SK-N-MC (cell line): ENCODE measurements at places on chromosomes 7 and 10.

- DNase-seq: no peak
Observed at GRCh38 chr7:42452356-42452755, 215.3 kb upstream of the GLI3 start.

DNA sequence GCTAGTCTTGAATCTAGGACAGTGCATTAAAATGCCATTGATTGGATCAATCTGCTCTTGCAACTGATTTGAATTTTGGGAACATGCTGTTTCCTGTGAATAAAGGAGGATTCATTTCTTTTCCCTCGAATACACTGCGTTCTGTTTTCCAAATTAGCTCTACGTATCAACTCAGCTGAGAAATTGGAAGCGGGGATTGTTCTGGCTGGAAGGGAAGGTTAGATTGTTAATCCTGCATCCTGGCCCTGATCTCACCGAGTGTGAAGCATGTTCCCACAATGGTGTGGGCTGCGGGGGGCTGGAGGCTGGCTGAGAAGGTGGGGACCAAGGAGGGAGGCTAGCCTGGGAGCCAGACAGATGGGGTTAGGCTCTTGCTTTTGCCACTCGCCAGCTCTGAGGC, 17.6 kb downstream of the HTRA1 start:
- DNase-seq: no peak

DNA sequence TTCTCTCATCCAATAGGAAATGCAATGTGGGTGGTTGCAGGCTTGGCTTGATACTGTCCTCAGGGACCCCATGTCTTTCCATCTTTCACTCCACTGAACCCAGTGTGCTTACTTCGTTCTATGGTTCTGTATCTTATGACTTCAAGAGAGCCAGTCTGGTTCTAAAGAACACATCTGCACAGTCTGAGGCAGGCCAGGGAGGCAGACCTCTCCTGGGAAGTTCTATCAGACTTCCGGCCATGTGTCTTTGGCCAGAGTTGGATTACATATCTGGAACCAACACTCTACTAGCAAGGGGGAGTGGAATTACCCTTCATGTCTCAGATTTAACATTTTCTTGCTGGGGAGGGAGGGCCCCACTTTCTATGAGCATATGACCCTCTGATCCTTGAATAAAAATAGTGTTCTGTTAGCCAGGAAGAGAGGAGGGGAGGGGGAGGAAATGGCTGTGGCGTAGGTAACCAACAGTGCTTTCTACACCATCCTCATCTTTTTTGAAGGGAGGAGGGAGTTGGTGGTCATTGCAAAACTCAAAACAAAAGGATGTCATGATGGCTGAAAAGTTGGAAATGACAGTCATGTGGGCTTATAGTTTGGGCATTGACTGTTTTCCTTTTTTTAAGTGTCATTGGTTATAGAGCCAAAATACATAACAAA, 370.2 kb downstream of the GATA3 start:
- no peak for DNase-seq

DNA sequence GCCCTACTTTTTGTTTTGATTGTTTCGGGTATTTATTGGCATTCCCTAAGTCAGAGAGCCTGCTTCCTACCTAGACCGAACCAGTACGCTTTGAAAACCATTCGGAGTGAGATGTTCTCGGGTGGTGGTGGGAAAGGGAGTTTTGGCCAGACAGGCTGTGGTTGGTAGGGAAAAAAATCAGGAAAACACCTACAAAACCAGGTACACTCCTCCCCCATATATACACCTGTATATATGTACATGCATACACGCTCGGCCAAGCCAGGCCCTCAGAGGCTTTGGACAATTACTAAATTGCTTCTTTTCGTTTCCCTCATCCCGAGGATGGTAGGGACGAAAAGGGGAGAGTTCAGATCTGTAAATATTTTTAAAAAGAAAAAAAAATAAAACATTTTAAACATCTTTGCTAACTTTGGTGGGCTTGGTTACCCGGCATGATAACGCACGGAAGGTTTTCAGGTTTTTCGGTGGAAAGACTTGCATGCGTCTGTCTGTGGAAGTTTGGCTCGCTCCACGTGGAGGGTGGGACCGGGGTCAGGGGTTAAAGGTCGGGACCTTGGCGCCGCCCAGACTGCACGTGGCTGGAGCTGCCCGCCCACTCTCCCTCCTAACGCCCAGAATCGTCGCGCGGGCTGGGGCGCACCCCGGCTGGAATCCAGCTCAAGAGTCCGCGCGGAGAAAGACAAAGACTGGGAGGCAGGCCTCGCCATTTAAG, 2.5 kb downstream of the HMX2 start:
- DNase-seq: no peak

DNA sequence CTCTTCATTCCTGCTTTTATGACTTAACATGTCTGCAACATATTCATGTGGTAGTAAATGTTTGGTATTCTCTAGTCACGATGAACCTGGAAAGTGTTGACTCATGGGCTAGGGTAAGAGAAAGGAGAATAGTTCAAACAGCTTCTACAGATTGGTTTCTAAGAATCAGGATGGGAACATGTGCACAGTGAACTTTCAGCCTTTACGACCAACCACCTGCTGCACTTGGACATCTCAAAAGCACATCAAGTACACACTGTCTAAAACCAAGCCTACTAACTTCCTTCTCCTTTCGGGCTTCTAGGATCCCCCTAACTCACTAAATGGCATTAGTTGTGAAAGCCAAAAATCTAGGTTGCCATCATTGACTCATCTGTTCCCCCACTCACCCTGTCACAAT, 85.5 kb downstream of the CUL2 start:
- no peak for DNase-seq

GRCh38 chr10:29322918-29323317, 34.0 kb downstream of the LYZL1 start:
- no peak for DNase-seq

GRCh38 chr10:24912215-24912614, 40.2 kb downstream of the PRTFDC1 start:
- no peak for DNase-seq

DNA sequence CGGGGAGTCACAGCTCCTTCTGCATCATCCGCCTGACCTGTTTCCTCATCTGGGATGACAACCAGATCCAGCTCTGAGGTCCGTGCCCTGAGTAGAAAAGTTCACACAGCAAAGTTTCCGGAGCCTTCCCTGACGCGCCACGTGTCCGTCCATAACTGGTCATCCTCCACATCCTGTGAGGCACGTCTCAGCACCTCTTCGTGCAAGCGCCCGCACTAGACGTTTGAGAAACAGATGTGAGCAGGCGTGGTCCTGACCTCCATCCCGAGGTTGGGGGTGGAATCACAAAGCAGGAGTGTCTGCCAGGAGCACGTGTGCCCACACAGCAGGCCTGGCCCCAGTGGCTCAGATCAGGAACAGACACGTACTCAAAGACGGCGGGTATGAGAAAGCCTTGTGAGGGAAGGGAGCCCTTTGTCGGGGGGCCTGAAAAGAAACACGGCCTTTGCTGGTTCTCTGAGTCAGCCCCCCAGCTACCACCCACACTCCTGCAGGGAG, 520.8 kb downstream of the DNAJB6 start:
- no peak for DNase-seq

DNA sequence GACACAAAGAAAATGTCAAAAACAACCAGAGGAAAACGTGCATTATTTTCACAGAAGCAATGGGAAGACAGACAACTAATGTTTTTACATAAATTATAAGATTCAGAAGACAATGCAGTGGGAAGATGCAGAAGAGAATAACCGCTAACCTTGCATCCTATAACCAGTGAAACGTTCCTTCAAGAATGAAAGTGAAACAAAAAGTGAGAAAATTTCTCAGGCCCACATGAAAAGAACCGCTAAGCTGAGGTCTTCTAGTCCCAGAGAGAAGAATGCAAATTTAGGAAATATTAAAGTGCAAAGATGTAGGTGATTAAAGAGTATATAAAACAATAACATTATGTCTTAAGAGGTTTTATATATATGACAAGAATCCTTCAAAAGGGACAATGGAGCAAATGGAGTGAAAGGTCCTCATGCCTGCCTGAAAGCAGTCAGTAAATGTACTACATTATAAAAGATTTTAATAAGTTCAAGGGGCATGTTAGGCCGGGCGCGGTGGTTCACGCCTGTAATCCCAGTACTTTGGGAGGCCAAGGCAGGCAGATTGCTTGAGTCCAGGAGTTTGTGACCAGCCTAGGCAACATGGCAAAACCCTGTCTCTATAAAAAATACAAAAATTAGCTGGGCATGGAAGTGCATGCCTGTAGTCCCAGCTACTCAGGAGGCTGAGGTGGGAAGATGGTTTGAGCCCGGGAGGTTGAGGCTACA, 43.1 kb upstream of the DDC start:
- no peak for DNase-seq

GRCh38 chr10:80856186-80856585, 318.5 kb downstream of the SH2D4B start:
- DNase-seq: no peak

GRCh38 chr7:96691702-96692101, 17.9 kb downstream of the SEM1 start:
- no peak for DNase-seq

DNA sequence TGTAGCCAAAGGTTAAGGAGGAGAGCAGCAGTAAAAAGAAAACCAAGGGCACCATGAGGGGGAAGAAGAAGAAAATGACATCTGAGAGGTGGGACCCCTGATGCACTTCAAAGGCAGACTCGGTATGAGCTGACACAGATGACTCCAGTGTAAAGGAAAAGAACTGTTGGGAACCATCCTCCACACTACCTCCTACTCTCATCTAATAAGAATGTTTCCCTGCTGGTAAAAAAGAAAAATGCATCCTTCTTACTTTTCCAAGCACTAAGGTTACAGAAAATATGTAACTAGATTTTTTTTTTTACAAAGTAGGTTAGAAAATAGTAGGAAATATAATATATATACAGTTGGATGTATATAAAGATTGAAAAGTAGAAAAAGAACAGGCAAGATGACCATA, 16.9 kb downstream of the TAS2R41 start:
- DNase-seq: no peak

DNA sequence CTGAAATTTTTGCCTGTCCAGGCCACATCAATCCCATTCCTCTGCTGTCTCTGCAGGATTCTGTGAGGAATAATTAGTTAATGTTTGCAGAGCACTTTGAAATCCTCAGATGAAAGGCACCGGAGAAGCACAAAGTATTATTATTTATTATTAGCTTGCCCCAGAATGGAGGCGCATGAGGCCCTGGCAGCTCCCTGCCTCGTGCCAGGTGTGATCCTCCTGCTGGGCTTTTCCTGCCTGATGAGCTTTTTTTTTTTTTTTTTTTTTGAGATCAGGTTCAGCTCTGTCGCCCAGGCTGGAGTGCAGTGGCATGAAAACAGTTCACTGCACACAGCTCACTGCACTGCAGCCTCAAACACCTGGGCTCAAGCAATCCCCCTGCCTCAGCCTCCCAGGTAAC, 65.2 kb downstream of the TCF7L2 start:
- DNase-seq: no peak

DNA sequence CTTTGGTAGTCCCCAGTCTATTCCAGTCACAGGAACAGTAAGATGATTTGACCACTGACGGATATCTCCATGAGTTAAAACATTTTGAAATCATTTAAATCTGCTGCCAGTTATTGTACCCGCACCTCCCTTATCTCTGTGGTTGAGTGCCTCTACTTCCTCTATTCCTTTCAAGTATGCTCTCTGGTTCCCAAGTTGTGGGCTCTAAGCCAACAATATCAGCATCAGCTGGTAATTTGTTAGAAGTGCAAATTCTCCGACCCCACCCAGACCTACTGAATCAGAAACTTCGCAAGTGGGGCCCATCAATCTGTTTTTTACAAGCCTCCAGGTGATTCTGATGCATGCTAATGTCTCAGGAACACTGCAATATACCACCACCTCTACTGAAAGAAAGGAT, 235.5 kb downstream of the CCSER2 start:
- no peak for DNase-seq

- DNase-seq: no peak
Observed at GRCh38 chr10:90889636-90890035, 17.9 kb downstream of the RPP30 start.

- no peak for DNase-seq
Observed at GRCh38 chr10:58982470-58983239, 193.8 kb upstream of the PHYHIPL start.

DNA sequence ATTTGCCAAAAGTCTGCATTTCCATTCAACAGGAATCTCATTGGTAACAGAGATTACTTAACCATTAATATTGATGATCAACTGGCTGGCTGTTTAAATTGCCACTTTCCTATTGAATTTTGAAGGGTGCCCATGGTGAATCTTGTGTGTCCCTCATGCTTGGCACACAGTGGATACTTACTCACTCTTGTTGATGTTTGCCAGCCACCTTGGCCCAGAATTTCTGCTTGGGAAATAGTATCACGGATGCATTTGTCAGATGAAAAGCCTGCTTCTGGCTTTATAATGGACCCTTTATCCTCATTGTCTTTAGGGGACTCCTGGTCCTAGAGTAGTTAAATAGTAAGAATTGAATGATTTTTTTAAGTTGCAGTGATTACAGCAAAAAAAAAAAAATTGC, 52.0 kb downstream of the MMRN2 start:
- no peak for DNase-seq

GRCh38 chr7:44912775-44913347, 27.5 kb upstream of the PURB start:
- no peak for DNase-seq

GRCh38 chr10:7411671-7412128, 866 bp upstream of the SFMBT2 start:
- no peak for DNase-seq

- DNase-seq: no peak
Observed at GRCh38 chr10:90583416-90583815, 274.4 kb downstream of the HTR7 start.

GRCh38 chr7:156309016-156309620, 331.5 kb upstream of the RNF32 start:
- no peak for DNase-seq

DNA sequence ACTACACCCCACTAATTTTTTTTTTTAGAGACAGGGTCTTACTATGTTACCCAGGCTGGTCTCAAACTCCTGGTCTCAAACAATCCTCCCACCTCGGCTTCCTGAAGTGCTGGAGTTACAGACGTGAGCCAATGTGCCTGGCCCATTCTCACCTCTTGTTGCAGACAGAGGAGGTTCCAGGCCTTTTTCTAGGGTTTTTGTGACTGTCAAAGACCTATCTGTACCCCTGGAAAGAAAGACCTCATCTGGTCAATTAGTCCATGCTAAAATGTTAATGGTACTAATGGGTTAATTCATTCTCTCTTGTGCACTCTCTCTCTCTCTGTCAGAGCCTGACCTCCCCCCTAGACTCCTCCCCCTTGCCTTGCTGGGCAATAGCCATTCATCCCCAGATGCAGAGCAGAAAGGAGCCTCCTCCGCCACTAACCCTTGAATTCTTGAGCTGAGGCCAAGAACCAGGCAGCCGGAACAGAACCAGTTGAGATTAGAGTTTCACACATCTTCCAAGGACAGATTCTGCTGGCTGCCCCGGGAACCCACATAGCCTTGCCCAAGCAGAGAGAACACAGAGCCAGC, 209.7 kb downstream of the SKIDA1 start:
- DNase-seq: no peak

DNA sequence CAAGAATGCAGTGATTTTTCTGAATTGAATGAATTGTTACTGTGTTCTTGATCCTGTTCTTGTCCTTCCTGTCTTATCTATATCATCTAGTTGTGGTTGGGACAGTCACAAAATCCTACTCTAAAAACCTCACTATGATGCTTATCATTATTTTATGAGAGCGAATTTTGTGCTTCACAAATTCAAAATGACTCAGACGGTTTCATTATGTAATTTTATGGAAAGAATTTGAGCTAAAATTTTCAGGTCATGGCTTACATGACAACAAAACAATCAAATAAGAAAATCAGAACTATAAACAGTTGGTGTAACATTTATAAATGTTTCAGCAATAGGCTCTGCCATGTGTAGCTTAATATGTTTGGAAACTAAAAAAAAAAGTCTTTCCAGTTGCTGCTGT, 6.9 kb downstream of the PRKAR2B start:
- no peak for DNase-seq

GRCh38 chr10:88249450-88249849, 333.7 kb downstream of the RNLS start:
- DNase-seq: no peak
